ENCODE measurements at places on chromosomes 6 and 20.

- no peak for DNase-seq
Observed at GRCh38 chr20:53631909-53632662, 38.4 kb upstream of the ZNF217 start.

- DNase-seq, result no peak
Observed at GRCh38 chr6:25548451-25548850, 103.6 kb upstream of the SCGN start.

- no peak for DNase-seq
Observed at GRCh38 chr20:17083738-17084137, 143.1 kb upstream of the PCSK2 start.

DNA sequence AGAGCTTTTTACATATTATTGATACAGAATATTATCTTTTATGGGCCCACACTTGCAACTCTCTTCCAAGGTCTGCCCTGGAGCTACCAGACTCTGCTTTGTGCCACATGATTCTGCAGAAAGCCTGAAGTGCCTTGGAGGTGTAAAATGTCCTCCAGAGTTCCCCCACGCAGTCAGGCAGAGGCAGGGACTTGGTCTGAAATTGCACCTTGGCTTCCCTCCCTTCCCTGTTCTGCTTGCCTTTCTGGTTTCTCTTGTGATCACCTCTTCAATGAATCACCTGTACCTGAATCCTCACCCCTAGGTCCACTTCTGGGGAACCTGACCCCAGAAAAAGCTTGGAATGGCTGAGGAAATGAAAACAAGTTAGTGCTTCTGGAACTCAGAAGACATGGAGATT is 43.0 kb upstream of the TGM2 start:
- no peak for DNase-seq

DNA sequence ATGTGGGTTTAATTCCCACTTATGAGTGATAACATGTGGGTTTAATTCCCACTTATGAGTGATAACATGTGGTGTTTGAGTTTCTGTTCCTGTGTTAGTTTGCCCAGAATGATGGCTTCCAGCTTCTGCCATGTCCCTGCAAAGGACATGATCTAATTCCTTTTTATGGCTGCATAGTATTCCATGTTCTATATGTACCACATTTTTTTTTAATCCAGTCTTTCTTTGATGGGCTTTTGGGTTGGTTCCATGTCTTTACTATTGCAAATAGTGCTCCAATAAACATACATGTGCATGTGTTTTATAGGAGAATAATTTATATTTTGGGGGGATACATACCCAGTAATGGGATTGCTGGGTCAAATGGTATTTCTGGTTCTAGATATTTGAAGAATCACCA is 317.8 kb downstream of the MMUT start:
- no peak for DNase-seq

DNA sequence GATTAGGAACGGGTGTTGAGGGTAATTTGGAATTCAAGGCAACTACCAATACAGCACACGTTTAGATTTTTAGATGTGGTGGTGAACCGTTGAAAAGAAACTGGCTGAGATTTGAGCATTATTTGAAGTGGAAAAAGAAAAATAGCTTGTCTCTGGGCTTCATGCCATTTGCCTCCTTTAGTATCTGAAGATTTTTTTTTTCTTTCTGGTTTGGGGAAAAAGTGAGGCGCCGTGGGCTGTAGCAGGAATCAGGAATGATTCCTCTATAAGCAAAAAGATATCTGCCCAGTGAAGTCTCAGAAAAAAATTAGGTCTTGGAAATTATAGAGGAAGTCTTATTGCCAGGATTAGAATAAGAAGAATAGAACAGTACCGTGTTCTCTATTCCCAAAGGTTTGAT is 88.5 kb downstream of the RPS12 start:
- no peak for DNase-seq

DNA sequence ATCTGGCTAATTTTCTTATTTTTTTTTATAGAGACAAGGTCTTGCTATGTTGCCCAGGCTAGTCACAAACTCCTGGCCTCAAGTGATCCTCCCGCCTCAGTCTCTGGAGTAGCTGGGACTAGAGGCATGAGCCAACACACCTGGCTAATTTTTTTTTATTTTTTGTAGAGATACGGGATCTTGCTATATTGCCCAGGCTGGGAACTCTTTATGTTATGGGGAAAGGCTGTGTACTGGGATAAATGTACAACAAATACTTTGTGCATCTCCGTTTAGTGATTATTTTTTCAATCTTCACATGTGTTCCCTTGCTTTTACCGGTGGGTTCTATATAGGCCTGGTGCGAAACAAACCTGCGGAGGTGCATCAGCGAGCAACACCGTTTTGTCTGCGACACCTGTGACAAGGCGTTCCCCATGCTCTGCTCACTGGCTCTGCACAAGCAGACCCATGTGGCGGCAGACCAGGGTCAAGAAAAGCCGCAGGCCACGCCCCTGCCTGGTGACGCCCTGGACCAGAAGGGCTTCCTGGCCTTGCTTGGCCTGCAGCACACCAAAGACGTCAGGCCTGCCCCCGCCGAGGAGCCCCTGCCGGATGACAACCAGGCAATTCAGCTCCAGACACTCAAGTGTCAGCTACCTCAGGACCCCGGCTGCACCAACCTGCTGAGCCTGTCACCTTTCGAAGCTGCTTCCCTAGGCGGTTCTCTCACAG is 84.2 kb downstream of the SSR1 start:
- no peak for DNase-seq

- DNase-seq, result no peak
Observed at GRCh38 chr6:101760843-101761621, 367.5 kb downstream of the GRIK2 start.
